Glutamatergic neuron (in vitro differentiated cells): ENCODE measurements at places on chromosomes 5 and 9.

GRCh38 chr9:136791516-136792276 is 552 bp downstream of the TMEM141 start:
- DNase-seq: peak; percentile 67

GRCh38 chr9:133477992-133478850 is 678 bp downstream of the SLC2A6 start:
- peak; percentile 79 for DNase-seq

GRCh38 chr5:96481009-96481786 is 48.1 kb upstream of the PCSK1 start:
- no peak for DNase-seq

DNA sequence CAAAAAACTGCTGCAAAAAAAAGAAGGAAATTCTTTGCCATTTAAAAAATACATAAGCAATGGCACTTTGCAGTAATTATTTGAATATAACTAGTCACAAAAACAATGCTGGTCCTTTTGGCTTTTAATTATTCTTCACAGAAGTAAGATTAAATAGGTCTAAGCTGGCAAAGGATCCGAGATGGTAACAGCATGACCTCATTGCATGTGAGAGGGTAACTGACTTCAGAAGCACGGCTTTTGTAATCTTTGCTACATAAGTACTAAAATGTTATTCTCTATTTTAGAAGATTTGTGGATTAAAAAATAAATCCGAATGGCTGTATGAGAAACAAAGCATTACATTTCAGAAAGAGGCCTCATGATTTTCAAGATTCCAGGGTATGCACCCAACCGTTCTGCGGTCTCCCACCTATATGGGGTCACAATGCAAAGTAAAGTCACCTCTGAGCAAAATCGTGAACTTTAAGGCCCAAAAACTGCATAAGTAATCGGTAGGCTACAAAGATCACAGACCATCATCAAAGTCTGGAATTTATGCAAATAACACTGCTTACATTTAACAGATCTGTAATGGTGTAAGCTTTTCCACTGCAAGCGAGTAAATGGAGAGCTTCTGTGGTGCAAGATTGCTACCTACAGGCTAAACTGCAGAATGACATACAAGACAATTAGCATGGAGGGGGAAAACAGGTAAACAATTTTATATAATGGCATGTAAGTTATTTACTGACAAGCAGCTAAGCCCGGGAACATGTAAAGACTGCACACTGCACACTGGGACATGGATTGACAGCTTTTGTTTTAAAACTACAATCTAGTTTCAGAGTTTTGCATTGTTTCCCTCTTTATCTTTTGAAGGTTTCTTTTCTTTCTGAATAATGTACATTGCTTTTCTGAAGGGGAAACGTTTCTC is 231.6 kb downstream of the SLF1 start:
- no peak for DNase-seq

- no peak for DNase-seq
Measured at GRCh38 chr5:39650008-39650762, 225.4 kb upstream of the DAB2 start.

DNA sequence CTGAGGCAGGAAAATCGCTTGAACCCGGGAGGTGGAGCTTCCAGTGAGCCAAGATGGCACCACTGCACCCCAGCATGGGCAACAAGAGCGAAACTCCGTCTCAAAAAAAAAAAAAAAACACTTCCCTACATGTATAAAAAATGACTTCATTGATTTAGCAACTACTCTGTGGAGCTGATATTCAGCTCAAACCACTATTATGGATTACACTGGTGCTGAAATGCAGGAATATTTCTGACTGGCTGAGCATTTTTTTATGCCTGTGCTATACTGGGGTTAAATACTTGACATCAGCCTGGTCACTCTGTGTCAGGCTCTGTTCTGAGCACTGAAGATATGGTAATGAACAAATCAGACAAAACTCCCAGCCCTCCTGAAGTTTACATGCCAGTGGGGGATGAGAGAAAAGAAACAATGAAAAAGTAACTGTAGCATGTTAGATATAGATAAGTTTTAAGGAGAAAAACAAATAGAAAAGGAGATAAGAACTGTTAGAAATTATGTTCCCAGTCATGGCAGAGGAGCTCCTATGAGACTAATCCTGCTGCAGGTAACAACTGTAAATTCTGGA is 22.6 kb upstream of the TTC39B start:
- DNase-seq: no peak
